ENCODE measurements at places on chromosomes 12 and 14. TPM values are rescaled to one million over a fixed set of nuclear protein-coding genes. Genes with fewer than 3 reads are reported as not detected.

DNA sequence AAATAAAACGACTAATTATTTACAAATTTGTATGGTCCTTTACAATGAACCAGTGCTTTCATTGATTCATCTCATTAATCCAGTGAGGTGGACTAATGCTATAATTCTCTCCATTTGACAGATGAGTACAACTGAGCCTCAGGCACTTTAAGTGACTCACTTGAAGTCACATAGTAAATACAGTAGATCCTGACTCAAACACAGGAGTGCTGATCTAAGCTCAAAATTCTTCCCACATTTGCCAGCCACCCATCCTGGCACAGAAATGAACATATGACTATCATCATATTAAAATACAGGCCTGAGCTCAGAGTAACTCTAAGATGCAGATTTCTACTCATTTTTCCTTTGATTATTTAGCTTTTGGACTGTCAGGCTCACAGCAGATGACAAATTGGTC lies 30.6 kb downstream of the SLC16A7 start:
- no peak for DNase-seq

GRCh38 chr12:1130571-1130970 lies 139.5 kb downstream of the ERC1 start:
- DNase-seq = no peak

- no peak for DNase-seq
Observed at GRCh38 chr12:86917121-86917520, 660.9 kb upstream of the MGAT4C start.

DNA sequence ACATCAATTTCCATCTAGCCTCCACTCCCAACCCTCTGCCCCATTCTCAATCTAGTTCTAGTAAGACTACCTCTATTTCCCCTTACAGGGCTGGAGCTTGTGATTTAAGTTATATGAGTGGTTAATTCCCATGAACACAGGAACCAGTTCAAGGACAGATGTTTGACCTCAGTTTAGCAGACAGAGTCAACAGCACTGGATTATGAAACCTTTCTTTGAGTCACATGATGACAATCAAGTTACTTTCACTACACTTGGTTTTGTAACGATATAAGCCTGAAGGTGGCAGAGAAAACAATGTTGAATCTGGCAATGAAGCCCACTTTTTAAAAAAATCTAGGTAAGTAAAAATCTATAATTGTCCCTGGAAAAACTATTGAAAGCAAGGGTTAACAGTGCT lies 1646.2 kb upstream of the FLRT2 start:
- no peak for DNase-seq

- DNase-seq = no peak
Observed at GRCh38 chr12:107594995-107595394, 90.6 kb upstream of the PWP1 start.

DNA sequence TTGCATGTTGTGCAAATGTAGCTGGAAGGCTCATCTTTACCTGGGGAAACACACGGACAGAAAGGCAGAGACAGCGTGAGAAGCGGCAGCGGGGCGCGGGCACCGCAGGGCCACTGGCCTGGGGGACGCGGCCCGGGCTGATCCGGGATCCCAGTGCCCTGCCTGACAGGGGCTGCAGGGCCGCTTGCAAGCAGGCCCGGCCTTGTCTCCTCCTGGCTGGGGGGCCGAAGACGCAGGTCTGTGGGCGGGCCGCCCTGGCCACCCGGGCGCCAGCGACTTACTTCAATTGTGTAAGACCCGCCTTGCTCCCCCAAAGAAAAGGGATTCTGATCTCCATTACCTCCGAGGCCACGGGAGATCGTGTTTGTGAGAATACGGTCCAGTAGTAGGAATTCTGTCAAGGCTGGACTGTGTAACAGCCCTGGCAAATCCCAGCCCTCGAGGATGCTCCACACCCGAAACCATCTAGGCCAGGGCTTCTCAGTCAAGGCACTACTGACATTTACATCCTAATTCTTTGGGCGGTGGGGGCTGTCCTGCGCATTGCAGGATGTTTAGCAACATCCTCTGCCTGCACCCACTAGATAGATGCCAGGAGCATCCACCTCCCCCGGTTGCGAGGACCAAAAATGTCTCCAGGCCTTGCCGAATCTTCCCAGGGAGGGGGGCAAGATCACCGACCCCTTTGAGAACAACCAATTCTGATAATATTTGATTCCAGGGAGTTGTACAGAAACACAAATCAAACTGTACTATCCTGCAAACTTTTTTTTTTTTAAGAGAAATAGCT lies 95.6 kb downstream of the BCL11B start:
- no peak for DNase-seq

- no peak for DNase-seq
Observed at GRCh38 chr14:54501480-54501879, 8.2 kb upstream of the CGRRF1 start.

- DNase-seq = no peak
Observed at GRCh38 chr12:49680075-49680474, 27.1 kb downstream of the FMNL3 start.

- no peak for DNase-seq
Observed at GRCh38 chr12:101013993-101014392, 196.0 kb downstream of the SLC5A8 start.

DNA sequence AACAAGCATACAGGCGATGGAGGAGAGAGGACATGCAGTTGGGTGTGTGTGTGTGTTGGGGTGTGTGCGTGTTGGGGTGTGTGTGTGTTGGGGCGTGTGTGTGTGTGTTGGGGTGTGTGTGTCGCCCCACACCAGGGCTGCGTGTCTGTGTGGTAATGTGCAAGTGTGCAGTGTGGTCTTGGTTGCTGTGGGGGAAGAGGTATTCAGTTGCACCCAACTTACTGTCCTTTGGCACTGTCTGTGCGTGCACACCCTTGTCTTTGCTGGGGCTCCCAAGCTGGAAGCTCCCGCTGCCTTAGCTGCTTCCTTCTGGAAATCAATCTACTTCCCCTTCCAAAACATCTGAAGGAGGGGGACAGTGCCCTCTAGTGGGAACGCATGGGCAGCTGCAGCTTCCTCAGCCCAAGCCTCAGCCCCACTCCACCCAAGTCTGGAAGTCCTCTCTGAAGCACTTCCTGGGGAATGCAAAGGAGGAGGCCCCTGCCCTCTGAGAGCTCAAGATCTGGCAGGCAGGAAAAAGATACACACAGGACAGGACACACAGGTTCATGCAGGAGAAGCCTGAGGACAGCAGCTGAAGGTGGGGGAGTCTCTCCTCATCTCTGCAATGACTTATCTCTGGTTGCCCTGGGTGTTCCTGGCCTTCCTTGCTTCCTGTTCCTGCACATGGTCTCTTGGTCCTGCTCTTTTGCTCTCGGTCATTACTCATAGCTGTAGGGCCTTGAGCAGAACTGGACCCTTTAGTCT lies 13.1 kb downstream of the ASIC1 start:
- DNase-seq = no peak

DNA sequence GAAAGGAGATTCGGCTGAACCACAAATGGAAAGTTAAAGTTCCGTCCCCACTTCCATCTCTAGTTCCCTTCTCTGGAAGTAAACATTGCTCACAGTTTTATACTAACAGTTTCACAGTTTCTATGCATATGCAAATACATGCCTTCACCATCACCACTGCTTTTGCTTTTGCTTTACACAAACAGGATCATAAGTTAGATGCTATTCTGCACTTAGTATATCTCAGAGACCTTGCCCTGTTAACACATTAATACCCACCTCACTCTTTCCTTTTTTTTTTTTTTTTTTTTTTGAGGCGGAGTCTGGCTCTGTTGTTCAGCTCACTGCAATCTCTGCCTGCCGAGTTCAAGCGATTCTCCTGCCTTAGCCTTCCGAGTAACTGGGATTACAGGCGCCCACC lies 890 bp downstream of the TEP1 start:
- DNase-seq = no peak

GRCh38 chr12:10636124-10636523 lies 22.7 kb upstream of the MAGOHB start:
- no peak for DNase-seq

DNA sequence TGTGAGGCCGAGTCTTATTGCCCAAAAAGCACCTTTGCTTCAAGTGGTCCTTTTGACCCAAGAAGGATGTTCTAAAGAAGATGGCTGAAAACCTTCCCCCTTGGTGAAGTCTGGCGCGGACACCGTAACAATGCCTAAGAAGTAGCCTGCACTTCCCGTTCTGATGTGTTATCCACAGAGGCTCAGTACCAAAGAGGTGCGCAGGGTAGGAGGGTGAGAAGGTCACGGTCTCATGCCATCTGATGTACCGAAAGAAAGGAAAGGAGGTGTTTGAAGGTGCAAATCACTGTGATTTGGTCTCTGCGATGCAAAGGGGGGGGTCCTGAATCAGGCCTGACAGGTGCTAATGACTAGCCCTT lies 9.9 kb downstream of the PEBP1 start:
- DNase-seq = no peak

- DNase-seq = no peak
Observed at GRCh38 chr14:91311284-91311662, 66.8 kb upstream of the GPR68 start.

DNA sequence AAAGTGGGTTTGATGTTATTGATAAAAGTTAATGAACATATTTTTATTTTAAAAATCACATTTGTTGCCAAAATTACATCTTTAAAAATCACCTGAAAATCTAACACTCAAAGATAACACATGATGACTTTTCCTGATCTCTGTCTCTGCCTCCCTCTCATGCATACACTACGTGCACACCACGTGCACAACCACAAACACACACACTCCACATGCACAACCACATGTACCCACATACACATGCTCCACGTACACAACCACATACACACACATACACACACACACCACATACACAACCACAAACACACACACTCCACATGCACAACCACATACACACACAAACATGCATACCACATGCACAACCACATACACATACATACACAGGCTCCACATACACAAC lies 61.8 kb upstream of the TMEM132C start:
- DNase-seq = no peak

DNA sequence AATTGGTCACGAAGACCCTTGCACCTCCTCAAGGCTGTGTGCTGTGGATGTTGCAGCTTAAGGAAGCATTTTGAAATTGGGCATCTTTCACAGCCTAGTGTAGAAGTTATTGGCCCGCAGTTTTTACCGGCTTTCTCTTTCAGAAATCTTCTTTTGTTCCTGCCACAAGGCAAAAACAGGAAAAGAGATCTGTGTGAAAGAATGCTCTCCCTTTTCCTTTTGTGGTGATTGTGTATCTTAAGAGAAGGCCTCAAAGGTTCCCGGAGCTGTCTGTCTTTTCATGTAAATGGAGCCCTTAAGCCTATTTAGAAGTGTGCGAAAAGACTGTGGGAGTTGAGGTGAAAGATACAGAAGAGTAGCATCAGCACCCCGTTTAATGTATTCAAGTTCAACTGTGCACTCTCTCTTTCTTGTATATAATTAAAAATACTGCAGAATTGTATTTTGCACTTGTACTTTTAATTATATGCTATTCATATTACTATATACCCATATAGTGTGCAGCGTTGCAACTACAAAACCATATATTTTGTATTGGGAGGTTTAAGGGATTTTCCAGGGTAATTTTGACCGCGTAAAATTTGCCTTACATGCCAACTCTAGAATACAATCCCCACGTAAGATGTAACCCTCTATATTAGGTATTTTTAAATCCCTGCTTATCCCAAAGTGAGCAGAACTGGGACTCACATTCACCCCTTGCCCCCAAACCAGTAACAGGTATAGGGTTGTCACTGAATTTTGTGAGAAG lies 441.7 kb downstream of the RAD51B start:
- DNase-seq = no peak

- no peak for DNase-seq
Observed at GRCh38 chr14:62029569-62029924, 267.3 kb downstream of the SNAPC1 start.

- DNase-seq = no peak
Observed at GRCh38 chr14:49865431-49865859, 12.9 kb upstream of the NEMF start.

GRCh38 chr12:113273053-113273725 lies 51.9 kb downstream of the TPCN1 start:
- no peak for DNase-seq

GRCh38 chr12:132079200-132079599 lies 64.9 kb downstream of the DDX51 start:
- peak; percentile 13 for DNase-seq

- no peak for DNase-seq
Observed at GRCh38 chr12:123165537-123165936, 14.6 kb upstream of the PITPNM2 start.

GRCh38 chr14:92651106-92651757 lies 97.2 kb downstream of the LGMN start:
- DNase-seq = no peak

DNA sequence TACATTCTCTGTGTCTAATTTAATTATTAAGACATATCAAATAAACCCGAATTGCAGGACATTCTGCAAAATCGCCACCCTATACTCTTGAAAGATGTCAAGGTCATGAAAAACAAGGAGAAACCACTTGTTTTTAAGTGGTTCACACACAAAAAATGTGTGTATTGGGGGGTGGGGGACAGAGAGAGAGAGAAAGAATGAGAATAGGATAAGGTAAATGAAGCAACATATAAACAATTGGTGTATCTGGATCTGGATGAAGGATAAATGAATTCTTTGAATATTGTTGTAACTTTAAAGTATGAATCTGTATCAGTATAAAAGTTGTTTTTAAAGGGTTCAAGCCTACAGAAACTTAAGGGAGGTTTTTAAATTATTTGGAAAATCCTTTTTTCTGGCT lies 72.1 kb downstream of the ARID2 start:
- no peak for DNase-seq

DNA sequence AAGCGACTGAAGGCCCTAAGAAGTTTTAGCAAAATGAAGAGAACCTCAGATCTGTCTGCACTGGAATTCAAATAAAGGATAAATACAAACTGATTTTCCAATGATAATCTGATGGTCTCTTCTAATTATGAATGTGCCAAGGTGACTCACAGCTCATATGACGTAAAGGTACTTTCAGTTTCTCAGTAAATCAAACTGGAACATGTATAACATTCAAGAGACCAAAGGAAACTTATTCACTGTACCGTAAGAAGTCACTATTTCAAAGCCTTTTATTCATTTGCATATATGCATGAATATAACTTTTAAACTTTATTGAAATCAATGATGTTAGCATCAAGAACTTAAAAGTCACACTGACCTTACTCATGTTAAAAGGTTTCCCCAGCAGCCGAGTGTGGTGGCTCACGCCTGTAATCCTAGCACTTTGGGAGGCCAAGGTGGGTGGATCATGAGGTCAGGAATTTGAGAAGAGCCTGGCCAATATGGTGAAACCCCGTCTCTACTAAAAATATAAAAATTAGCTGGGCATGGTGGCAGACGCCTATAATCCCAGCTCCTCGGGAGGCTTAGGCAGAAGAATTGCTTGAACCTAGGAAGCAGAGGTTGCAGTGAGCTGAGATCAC lies 52.2 kb downstream of the ATXN2 start:
- DNase-seq = no peak

RHOJ gene
- 78.7 TPM for polyA plus RNA-seq

ASPG gene
- polyA plus RNA-seq = 0.12 TPM

TPPP2 gene
- polyA plus RNA-seq = not detected

LRRC9 gene
- not detected for polyA plus RNA-seq

AKAP6 gene
- polyA plus RNA-seq = 22.9 TPM

KRT6C gene
- not detected for polyA plus RNA-seq

MYF5 gene
- polyA plus RNA-seq = not detected

SDR9C7 gene
- not detected for polyA plus RNA-seq

KCNH5 gene
- polyA plus RNA-seq = 0.02 TPM

All from BJ (cell line).